ENCODE measurements at places on chromosomes 3 and 15.

DNA sequence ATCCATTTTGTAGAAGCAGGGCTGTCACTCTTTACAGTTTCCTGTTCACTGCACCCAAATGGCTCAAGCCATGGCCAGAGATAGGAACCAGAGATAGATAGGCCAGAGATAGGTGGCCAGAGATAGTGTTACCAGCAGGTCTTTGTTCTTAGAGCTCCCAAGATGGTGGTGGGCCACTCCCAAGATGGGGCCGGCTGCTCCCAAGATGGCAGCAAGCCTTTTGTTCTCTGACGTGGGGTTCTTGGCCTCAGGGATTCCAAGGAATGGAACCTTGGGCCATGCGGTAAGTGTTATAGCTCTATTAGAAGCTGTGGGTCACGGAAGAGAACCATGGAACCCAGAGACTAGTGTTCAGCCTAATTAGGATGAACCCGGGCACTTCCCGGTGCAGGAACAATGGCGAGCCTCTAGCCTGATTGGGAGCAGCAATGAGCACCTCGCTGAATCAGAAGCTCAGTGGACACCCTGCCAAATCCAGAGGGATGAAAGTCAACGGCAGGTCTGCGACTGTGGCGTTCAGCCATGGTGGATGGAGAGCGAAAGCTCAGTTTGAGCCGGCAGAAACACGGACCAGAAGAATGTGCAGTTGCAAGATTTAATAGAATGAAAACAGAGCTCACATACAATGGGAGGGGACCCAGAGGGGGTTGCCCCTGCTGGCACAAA lies 45.0 kb upstream of the CD96 start:
- no peak for DNase-seq

- DNase-seq: no peak
These were observed 954.6 kb downstream of the EPHA3 start for GRCh38 chr3:90062016-90062415.

- no peak for DNase-seq
These were observed 640 bp downstream of the MB21D2 start for GRCh38 chr3:192917028-192917403.

DNA sequence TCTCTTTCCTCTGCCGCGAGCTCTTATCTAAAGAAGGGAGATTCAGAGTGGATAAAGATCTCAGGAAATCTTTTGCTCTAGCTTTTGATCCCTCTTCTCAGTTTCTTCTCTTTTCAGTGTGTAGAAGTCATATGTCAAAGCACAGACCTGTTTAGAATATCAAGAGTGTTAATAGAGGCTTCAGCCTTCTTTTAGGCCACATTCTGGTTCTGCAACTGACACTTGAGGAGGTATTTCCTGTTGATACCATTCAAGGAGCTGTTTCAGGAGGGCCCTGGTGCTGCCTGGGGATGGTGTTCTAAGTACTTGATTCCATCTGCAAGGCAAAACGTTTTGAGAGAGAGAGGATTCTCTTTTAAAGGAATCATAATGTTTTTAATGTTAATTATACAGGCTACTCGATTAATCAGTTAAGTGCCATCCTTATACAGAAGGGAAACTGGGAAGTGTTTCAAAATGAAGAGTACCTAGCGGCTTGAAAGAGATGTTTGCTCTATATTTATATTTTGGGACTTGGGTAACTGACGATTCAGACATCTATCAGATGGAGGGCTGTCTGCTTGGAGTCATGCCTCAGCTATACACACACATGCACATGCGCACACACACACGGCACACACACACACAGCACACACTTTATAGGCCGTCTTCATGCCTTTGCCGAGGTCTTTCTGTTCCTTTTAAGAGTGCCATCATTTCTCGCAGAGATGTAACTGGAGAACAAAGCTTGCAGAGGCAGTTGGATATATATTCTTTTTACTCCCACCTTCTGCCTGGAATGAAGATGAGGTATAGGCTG lies 313.9 kb downstream of the PTPRG start:
- no peak for DNase-seq

All from SHP77 treated with DMSO at 0.1 percent for 48 hours (cell line).